ENCODE measurements at places on chromosomes 11 and 22.

DNA sequence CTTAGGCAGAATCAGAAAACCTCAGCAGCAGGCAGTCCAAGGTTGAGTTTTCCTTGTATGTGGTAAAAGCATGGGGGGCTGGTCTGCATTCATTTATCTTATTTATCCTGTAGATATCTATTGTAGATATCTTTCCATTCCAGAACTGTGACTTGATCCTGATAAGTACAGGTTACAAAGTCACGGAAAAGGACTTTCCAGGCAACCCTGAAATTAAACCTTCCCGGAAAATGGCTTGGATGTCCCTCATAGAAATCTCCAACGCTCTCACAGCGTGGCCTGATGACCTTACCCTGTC, 48.8 kb upstream of the MYO18B start:
- no peak for DNase-seq

- DNase-seq, result no peak
These were observed 5.5 kb upstream of the RGL4 start for GRCh38 chr22:23685205-23685784.

DNA sequence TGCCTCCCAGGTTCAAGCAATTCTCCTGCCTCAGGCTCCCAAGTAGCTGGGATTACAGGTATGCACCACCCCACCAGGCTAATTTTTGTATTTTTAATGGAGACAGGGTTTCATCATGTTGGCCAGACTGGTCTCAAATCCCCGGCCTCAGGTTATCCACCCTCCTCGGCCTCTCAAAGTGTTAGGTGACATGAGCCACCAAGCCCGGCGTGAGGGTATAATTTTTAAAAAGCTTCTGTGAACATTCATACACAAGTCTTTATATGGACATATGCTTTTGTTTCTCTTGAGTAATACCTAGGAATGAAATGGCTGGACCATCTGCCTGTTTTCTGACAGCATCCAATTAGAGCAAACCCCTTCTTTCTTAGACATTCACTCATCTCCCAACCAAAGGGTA, 14.3 kb upstream of the NAALAD2 start:
- no peak for DNase-seq

DNA sequence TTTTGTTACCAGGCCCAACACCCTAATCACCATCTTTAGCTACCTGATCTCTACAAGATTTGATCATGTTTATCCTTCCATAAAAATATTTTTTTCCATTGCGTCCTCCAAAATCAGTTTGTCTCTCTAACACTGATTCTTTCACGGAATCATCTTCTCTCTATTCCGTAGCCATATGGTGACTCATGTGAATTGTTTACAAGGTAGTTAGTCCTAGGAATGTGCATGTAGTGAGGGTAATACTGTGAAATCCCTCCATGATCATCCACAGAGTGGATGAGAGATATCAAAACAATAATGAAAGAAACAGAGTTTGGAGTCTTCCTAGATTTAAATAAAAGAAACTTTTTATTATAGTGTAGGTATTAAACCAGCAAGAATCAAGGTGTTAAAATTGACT, 230.2 kb downstream of the METTL15 start:
- no peak for DNase-seq

DNA sequence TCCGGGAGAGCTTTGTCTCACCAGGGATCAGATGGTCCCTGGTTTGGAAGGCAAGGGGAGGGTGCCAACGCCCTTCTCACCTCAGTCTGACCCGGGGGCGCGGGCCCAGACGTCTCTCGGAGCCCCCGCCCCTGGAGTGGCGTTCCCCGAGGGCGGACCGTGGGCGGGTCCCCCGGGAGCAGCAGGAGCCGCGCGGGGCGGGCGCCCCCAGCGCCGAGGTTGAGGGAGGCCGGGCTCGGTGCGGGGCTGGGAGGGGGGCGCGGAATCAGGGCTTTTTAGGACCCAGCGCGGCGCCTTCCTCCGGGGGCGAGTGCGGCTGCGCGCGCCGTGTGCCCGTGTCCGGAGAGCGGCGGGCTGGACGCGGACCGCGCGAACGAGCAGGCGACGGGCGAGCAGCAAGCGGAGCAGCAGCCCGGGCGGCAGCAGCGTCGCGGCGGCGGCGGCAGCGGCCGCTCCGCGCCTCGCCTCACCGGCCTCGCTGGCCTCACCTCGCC, at the start of gene KCNC1:
Gene KCNC1, plus strand, starts transcription at position 364 of the 494 bp plus-strand sequence. CDS start 1,222 bp downstream, outside the sequence.
- no peak for DNase-seq

GRCh38 chr11:20926799-20927540, 257.6 kb downstream of the NELL1 start:
- DNase-seq, result no peak
